ENCODE measurements at places on chromosomes 1 and 21. TPM values are rescaled to one million over a fixed set of nuclear protein-coding genes. Genes with fewer than 3 reads are reported as not detected.

The RGS8 gene
- 0.04 TPM for total RNA-seq

The TRIM58 gene
- 1.6 TPM for total RNA-seq

The FMO3 gene
- total RNA-seq = 0.04 TPM

The SPRR1A gene
- total RNA-seq = not detected

The CRNN gene
- not detected for total RNA-seq

The MAP3K21 gene
- total RNA-seq = 0.18 TPM

The BSND gene
- not detected for total RNA-seq

The REN gene
- total RNA-seq = not detected

The SDC3 gene
- 21.9 TPM for total RNA-seq

The ELF3 gene
- 0.35 TPM for total RNA-seq

The BARHL2 gene
- not detected for total RNA-seq

The ESRRG gene
- total RNA-seq = 20.3 TPM

The UQCRHL gene
- total RNA-seq = 8.6 TPM

The ATAD3C gene
- total RNA-seq = 0.22 TPM

The NPL gene
- 6.3 TPM for total RNA-seq

The FMO2 gene
- 0.44 TPM for total RNA-seq

The TNFRSF9 gene
- total RNA-seq = 0.13 TPM

The CHI3L1 gene
- 0.13 TPM for total RNA-seq

The OR2L3 gene
- total RNA-seq = not detected

The ACTA1 gene
- total RNA-seq = 2,334 TPM

The TTC3 gene
- total RNA-seq = 202 TPM

The CD34 gene
- total RNA-seq = 62.2 TPM

The CFAP45 gene
- 0.22 TPM for total RNA-seq

The HSPB7 gene
- total RNA-seq = 39.5 TPM

The SPATA46 gene
- not detected for total RNA-seq

The ROR1 gene
- total RNA-seq = 10.5 TPM

Data from muscle of leg (tissue), 16 donors.